Dorsolateral prefrontal cortex (tissue), 122 donors: ENCODE measurements at places on chromosomes 4 and X.

GRCh38 chr4:154160519-154161301 lies 330.9 kb downstream of the DCHS2 start:
- no peak for DNase-seq

GRCh38 chr4:141169391-141169790 lies 36.1 kb upstream of the RNF150 start:
- DNase-seq: no peak

DNA sequence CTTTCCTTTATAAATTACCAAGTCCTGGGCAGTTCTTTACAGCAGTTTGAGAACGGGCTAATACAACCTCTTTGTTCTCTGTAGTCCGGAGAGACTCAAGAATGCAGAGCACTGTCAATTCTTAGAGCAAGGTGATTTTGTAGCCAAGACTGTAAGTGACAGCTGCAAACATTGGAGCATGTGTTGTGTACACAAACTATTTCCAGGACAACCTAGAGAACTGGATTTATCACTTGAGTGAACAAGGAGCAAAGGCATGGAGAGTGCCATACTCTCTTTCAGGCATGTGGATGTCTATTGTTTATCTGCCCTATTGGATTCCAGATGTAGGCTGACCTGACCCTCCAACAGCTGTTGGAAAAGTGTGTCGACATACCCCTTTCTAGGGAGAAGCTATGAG lies 153.9 kb downstream of the SPANXN3 start:
- no peak for DNase-seq

GRCh38 chrX:133285341-133285740 lies 67.2 kb upstream of the TFDP3 start:
- no peak for DNase-seq

DNA sequence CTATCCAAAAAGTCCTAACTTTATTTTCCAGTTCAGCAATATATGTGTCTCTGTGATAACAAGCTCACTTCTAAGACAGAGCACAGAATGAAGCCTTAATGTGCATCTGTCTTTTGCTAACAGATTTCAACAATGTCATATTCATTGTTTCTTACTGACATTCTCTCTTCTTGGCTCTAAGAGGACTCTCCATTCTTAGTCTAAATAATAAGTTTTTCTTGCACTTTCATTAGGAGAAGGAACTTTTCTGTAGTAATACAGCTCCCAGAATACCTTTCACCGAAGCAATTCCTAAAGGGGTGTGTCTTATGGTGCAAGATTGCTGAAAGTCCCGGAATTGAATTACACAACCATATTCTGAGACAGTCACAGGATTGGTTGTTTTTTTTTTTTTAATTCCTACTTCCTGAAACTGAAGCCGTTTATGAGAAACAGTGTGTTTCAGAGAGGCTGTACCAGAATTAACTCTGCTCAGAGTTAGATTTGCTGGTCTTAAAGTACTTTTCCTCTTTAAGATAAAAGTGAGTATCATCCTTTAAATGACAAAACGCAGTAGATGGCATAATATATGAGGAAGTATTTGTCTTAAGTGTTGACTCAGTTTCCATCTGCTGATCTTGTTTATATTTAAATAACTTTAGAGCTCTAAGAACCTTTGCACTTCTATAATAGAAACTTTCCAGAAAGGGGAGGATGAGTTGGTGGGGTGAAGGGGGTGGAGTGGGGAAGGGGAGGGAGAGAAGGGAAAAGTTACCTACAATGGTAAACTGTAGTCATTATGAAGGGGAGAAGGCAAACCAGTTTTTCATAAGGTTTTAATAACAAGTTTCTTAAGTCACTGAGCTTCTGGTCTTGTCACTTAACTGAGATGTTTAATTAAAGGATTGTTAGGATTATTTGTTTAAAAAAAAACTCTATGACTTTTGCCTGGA lies at the start of gene ALPK1:
Gene ALPK1, plus strand, starts transcription at position 421 of the 932 bp plus-strand sequence.
- no peak for DNase-seq

GRCh38 chr4:94523617-94524016 lies 71.9 kb downstream of the PDLIM5 start:
- DNase-seq: no peak

- no peak for DNase-seq
Observed at GRCh38 chr4:41994461-41994985, 4.2 kb downstream of the SLC30A9 start.

GRCh38 chr4:42152507-42153504 lies at the start of gene BEND4:
BEND4 (minus strand) TSS chr4:42152655; CDS start chr4:42152143, 512 bp downstream.
- no peak for DNase-seq

- no peak for DNase-seq
Observed at GRCh38 chrX:132918523-132918922, 39.9 kb downstream of the HS6ST2 start.

GRCh38 chr4:5237086-5237660 lies 185.9 kb downstream of the STK32B start:
- no peak for DNase-seq

- no peak for DNase-seq
Observed at GRCh38 chr4:122635205-122635604, 14.3 kb upstream of the IL21 start.

DNA sequence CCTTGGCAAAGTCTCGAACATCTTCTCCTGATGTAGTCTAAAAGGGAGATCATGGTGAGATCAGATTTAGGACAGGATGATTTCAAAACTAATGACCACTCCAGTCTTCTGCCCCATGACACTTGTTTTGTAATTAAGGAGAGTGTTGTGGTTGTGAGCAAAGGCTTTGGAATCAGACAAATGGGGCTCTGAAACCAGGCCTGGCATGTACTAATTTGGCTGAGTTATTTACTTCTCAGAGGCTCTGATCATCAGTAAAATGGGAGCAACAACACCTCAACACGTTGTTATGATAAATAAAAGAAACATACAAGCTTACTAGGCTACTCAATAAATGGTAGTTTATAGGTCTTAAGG lies 106.9 kb upstream of the FTHL17 start:
- DNase-seq: no peak

DNA sequence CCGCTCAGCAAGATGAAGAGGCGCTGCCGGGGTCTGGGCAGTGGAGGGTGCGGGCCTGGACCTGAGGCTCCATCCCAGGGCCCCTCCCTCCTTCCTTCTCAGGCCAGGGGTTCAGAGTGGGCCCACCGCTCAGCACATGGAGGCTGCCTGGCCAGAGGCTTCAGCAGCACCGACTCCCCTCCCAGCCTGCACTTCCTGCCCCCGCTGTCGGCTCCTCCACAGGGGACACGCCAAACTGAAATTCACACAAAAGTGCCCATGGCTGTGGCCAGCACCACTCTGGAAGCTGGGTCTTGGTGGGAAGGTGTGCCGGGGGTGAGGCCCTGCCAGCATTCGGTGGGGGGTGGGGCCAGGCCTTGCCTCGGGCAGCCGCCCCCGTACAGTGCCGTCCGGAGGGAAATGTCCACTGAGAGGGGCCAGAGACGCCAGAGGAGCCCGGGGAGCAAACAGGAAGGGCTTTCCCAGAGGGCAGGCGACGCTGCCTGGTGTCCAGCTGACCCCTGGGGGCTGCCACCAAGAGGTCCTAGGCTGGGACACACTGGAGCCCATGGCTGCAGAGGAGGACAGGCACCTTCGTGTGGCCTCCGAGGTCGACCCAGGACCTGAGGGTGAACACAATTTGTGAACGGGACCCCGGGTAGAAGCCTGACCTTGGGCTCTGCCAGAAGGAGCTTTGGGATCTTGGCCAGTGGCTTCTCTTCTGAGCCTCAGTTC lies 84.6 kb upstream of the AFAP1 start:
- DNase-seq: no peak

DNA sequence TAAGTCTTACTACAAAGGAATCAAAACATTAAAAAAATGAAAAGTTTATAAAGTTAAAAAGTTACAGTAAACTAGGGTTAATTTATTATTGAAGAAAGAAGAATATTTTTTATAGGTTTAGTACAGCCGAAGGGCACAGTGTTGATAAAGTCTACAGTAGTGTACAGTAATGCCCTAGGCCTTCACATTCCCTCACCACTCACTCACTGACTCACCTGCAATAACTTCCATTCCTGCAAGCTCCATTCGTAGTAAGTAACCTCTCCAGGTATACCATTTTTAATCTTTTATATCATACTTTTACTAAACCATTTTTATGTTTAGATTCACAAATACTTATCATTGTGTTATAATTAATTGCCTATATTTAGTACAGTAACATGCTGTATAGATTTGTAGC lies 307.5 kb upstream of the FAM241A start:
- DNase-seq: no peak

GRCh38 chrX:65696613-65697012 lies 29.2 kb downstream of the MSN start:
- DNase-seq: no peak

GRCh38 chr4:93243262-93243661 lies 585.3 kb upstream of the ATOH1 start:
- no peak for DNase-seq

- no peak for DNase-seq
Observed at GRCh38 chr4:6548201-6548881, 26.6 kb upstream of the MAN2B2 start.

DNA sequence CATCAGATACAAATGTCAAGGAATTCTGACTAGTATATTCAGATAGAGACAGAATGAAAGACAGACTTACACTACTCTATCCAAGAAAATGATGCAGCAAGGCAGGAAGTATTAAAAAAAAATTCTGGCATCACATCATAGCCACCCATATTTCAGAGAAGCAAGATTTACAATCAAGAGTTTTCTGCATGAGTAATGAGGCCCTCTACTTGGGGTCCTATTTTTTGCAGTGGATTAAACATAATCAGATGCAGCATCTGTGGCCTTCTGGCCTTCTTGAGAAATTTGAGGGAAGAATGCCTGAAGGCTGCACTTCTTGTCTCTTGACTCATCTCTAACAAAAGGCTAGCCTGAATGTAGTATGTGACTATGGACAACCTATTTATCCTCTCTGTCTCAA lies 48.2 kb upstream of the SLIT2 start:
- DNase-seq: no peak

DNA sequence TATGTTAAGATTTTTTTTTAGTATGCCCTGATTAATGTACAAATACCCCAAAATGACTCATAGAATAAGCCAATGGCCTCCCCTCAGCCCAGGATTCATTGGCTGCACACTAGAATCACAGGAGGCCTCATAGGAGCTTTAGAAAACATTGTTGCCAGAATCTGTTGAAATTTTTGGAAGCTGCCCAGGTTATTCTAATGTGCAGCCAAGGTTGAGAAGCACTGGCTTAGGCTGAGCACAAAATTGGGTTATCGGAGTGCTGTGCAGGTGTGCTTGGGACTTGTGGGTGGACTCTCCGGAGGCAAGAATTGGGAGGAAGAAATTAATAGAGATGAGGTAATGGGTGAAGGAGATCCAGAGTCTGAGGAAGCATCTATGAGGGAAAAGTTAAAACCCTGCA lies 41.3 kb upstream of the VCX start:
- DNase-seq: no peak
